ENCODE measurements at places on chromosomes 13 and 19.

- no peak for DNase-seq
These were observed 18.8 kb downstream of the GARRE1 start for GRCh38 chr19:34273121-34273520.

- no peak for DNase-seq
These were observed 12.8 kb downstream of the F2RL3 start for GRCh38 chr19:16901491-16902175.

DNA sequence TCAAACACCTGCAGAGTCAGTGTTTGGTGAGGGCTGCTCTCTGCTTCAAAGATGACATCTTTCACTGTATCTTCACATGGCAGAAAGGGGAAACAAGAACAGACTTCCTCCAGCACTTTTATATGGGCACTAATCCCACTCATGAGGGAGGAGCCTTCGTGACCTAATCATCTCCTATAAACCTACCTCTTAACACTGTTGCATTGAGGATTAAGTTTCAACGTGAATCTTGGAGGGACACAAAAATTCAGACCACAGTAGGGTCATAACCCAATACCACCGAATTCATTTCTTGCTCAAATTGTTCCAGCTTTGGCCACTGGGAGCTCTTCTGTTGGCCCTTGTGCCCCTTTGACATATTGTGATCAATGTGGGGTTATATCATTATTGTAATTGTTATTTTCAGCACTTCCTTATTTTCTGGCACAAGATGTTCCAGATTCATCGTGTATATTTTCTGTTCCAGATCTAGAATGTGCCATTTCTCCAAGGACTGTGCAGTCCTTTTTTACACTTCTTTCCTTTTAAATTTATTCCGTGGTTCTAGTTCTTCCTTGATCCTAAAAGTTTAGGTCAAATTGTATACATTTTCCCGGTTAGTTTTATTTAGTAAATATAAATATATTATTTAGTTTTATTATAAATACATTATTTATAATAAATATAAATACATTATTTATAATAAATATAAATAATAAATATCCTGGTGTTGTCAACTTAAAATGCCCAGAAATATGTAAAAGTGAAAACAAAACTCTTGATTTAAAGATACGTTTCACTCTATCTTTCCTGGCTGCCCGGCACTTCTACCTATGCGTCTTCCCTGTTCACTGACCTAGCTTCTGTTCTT lies 35.5 kb upstream of the IGFL4 start:
- no peak for DNase-seq

- DNase-seq = no peak
These were observed 7.1 kb downstream of the LILRB2 start for GRCh38 chr19:54273821-54274220.

DNA sequence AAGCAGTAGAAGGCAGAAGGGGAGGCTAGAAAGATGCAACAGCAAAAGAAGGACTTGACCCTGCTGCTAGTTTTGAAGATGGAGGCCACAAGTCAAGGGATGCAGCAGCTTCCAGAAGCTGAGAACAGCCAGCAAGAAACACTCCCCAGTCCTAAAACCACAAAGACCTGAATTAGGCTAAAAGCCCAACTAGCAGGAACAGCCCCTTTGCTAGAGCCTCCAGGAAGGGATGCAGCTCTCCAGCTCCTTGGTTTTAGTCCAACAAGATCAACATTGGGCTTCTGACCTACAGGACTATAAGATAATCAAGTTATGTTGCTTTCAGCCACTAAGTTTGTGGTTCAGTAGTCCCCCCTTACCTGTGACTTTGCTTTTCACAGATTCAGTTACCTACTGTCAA lies 10.5 kb upstream of the LATS2 start:
- DNase-seq = no peak

DNA sequence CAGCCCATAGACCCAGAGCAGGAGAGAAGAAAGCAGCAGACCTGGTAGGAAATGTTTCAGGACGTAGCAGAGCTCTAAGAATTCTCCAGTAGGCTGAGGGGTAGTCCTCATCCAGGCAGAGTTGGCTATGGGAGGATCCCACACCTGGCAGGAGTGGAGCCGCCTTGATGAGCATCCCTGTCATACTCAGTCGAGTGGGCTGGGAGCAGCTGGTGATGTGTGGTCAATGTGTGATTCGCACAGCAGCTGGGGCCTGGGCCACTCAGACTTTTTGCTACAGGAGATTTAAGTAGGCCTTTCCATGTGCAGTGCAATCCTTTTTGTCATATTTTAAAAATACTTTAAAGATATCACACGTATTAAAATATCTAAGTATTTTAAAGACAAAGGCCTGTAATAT lies 56.6 kb downstream of the MYO16 start:
- no peak for DNase-seq

DNA sequence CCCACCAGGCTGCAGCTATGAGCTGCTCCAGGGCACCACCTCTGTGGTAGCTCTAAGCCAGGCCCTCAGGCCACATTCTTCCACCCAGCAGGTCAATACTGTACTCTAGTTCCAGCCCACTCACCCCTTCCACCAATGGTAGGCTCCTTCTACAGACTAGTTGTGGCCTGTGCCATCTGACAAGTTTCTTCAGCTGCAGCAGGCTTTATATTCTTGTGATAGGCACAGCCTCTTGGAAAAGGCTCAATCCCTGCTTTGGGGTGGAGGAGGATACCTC lies 8.5 kb downstream of the MICU2 start:
- DNase-seq = no peak

- DNase-seq = no peak
These were observed 428.7 kb downstream of the SUCLA2 start for GRCh38 chr13:47572375-47572774.

DNA sequence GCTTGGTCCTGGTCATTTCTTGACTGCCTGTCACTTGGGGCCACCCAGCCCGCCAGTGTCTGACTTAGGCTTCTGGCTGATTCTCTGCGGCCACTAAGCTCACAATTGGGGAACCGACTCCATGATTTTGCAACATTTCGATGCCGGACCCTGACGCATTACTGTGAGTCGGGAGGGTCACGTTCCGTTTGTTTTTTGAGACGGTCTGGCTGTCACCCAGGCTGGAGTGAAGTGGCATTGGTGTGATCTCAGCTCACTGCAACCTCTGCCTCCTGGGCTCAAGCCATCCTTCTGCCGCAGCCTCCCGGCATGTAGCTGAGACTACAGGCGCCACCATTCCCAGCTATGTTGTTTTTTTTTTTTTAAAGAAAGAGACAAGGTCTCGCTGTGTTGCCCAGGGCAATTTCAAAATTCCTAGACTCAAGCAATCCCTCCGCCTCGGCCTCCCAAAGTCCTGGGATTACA lies 3.2 kb upstream of the ADAT3 start:
- DNase-seq = no peak

DNA sequence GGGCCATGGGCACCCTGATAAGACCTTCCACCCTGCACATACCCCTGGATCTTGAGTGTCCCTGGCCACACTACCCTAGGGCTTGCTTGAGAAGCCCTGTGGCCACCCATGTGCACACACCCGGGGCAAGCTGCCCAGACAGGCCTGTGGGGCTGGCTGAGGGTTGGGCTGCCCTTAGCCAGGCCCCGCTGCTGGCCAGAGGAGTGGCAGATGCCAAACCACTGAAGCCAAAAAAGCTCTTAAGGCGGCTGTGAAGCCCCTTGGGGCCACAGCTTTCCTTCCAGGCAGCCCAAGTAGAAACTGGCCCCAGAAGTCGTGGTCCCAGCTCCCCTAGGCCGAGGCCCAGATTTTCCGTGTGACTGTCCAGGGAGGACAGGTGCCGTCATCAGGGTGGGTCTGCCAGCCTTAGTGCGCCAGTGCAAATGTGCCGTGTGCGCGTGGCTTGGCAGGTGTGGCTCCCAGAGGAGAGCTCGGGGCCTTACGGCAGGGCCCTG lies 14.8 kb downstream of the CEBPG start:
- DNase-seq = no peak

GRCh38 chr13:51885651-51886050 lies 23.9 kb downstream of the CCDC70 start:
- DNase-seq = no peak

DNA sequence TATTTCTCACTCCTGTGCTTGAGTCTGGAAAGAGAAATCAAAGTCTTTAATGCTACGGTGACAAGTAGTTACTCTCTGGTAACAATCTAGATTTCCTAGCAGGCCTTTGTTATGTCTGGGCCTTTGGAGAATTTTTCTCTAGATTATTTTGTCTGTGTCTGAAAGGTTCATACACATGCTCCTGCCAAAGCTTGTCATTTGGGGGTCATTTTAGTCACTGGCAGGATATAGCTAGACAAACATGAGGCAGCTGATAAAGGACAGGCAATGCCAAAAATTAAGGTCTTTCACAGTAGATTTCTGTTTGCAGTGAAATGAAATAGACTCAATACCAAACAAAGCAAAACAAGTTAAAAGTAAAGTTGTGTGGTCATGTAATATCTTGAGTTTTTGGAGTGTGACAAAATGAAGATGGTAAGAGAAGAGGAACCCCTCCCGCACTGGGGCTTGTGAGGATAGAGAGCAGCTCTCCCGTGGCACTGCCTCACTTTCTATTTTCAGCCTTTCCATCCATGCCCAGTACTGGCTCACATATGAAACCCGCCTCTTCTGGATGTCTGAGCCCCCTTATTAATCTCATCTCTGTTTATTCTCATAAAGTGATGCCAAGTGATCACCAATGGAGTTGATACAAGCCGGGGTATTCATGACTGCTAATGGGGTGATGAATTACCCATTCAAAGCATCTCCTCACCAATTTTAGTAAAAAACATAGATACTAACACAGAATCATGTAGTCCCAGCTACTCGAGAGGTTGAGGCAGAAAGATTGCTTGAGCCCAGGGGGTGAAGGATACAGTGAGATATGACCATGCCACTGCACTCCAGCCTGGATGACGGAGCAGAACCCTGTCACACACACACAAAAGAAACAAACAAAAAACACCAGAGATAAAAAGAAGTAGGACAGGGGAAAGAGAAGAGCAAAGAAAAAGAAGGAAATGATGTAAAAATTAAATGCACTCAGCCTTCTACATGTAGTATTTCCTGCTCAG lies 389.3 kb downstream of the FGF14 start:
- DNase-seq = no peak

DNA sequence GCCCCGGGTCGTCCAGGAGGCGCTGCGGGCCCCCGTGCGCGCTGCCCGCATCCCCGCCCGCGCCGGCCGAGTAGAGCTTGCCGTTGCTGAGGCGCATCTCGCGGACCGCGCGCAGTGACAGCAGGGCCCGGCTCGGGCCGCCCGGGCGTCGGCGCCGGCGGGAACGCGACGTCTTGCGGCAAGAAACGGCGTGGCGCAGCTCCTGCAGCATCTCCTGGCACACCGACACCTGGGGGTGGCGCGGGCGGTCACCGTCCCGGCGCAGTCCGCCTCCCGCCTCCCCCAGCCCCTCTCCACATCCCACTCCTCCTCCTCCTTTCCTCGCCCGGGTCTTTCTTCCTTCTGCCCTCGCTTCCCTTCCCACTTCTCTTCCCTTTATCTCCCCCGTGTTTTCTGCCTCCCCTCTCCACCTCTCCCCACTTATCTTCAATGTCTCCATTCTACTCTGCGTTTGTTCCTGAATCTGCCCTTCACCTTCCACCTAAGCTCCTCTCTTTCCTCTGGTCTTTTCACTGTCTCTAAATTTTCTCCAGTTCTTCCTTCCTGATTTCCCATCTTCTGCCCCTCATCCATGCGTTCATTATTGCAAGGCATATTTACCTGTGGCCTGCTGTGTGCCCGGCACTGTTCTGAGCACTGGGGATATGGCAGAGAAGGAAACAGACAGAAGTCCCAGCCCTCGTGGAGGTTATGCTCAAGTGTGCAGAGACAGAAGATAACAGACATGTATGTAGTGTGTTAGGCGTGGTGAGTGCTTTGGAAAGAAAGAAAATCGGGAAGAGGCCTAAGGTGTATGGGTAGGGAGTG lies 5.2 kb upstream of the ATP1A3 start:
- no peak for DNase-seq

GRCh38 chr13:44347301-44347700 lies 26.3 kb upstream of the SERP2 start:
- no peak for DNase-seq

DNA sequence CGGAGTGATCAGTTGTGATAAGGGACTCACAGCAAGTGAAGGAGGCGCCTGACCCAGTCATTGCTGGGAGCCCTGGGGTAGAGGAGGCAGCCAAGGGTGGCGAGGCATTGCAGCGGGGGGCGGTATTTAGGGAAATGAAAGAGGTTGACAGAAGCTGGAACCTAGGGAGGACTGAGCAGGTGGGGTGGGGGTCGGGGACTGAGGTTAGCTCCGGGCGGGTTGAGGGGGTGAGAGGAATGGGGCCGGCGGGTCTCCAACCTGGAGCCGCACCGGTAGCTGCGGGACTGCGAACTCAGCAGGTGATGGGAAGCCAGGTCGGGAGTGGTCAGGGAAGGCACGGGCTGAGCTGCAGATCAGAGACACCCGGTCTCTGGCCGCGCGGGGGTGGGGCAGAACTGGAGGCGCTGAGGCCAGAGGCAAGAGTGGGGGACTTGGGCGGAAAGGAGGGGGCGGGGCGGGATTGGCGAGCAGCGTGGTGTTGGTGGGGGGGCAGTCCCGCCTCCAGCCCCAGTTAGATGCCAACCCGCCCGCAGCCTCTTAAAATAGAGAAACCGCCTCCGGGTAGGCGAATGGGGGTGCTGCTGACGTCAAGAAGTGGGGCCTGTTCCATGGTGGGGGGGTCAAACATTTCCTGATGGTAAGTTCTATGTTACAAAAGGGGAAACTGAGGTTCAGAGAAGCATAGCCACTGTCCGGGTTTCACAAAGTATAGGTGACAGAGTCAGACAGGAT lies 1.5 kb downstream of the MAST3 start:
- no peak for DNase-seq

- DNase-seq = no peak
These were observed 448.9 kb downstream of the DCT start for GRCh38 chr13:94030415-94031119.
